NCI-H1092 (cell line): ENCODE measurements at places on chromosomes 7 and 10.

- DNase-seq, result no peak
These were observed 76.2 kb upstream of the CCDC71L start for GRCh38 chr7:106737202-106737562.

- DNase-seq, result peak; percentile 73
These were observed at the start of gene CLIP2 for GRCh38 chr7:74289018-74289658. CLIP2 (plus strand) TSS chr7:74289407; CDS start chr7:74317547, 28,140 bp downstream.

GRCh38 chr10:96337106-96337505 is 21.7 kb downstream of the OPALIN start:
- DNase-seq, result no peak

GRCh38 chr7:77687100-77687746 is 9.0 kb upstream of the RSBN1L start:
- no peak for DNase-seq

DNA sequence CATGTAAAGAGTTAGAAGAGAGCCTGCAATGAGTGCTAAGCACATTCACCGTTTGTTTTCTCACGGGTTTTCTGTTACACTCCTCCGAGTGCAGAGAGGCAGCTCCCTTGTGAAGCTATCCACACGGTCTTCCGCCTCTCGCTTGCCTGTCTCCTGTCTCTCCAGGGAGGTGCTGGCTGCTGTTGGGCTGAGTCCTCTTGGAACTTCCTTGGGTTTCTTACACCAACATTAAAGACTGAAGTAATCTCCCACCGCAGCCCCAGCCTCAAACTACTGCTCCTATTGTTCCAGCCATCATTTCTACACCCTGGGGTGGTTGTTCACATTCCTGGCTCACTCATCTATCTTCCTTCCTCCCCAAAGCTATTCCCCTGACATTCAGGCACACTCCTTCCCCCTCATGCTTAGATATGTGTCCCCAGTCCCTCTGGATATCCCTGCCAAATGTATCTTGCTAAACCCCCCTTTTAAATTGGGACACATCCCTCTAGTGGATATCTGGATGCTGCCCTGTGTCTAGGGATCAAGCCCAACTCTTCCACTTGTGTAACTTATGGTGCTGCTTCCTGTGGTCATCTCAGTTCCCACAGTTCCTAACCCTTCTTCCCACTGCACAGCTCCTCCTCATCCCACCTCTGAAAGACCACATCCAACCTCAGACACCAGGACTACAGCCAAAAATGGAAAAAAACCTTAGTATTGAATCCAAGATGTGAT is 14.1 kb downstream of the ESYT2 start:
- no peak for DNase-seq

DNA sequence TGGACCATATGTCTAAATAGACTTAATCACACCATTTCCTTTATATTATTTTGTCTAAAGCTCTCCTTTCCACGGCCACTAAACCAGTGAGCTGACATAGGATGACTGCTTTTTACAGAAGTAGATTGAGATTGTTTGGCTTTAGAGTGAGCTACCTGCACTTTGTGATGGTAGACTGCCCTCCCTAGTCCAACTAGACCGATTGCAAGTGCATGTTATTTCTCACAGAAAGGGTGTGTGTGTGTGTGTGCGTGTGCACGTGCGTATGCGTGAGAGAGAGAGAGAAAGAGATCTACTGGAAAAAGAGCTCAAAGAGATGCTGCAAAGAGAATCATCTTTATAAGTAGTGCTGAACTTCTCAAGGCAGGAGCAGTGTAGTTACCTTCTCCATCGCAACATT is 60.7 kb downstream of the VCL start:
- DNase-seq, result peak; percentile 37

- no peak for DNase-seq
These were observed 93.5 kb downstream of the MBL2 start for GRCh38 chr10:52679117-52679516.

DNA sequence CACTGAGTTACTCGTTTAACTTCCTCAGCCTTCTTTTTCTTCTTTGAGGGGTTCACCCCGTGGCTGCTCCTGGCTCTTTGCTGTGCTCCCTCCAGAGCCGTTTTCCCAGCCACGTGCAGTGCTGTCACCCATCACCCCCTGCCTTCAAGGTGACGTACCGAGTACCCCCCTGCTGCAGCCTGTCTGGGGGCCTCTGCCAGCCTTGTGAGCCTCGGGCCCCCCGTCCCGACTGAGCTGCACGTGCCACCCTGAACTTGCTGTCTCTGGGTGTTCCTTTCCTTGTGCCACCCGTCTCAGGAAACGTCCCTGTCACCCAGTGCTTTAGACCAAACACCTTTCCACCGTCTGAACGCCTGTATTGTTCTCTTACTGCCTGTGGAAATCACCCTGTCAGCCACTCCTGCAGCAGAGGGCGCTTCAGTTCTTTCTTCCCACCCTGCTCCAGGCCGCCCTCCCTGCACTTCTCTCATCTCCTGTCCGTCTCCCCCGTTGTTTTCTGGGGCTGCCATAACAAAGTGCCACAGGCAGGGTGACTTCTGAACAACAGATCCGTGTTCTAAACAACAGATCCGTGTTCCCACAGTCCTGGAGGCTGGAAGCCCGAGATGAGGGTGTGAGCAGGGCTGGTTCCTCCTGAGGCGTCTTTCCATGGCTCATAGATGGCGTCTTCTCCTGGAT is 44.6 kb downstream of the WDR37 start:
- DNase-seq, result no peak

- no peak for DNase-seq
These were observed 230.0 kb downstream of the ADAM12 start for GRCh38 chr10:126158133-126158892.

- no peak for DNase-seq
These were observed at the start of gene KEL for GRCh38 chr7:142961973-142962926. KEL (minus strand) TSS chr7:142962363; CDS start chr7:142962206, 157 bp downstream.

DNA sequence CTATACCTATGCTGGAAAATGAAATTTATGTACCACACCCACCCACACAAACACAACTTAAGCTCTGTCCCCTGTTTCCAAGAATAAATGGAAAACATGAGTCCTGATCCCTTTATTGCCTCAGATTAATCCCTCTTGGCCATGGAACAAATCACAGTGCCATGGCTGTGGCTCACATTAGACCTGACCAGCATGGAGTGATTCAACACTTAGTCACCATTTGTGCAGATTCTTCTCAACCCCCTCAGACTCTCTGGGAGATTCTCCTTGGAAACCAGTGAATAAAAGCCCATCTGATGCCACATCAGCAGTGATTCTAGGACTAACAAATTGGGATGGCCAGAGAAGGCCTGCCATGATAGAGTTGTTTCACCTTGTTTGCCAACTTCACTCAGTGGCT is 204.4 kb upstream of the TMEM72 start:
- no peak for DNase-seq

DNA sequence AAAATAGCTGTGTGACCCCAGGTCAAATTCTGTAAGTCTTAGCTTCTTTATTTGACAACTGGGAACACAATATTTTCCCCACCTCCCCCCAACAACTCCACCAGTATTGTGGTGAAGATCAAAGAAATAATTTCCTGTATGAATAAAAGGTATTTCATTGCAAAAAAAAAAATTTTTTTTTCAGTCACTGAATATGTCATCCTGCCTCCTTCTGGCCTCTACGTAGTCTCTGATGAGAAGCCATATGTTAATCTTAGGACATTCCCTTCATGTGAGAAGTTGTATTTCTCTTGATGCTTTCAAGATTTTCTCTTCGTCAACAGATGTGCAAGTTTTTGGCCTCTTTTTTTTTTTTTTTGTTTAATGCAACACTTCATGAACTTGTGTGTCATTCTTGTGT is 33.0 kb downstream of the ZNF33A start:
- no peak for DNase-seq

DNA sequence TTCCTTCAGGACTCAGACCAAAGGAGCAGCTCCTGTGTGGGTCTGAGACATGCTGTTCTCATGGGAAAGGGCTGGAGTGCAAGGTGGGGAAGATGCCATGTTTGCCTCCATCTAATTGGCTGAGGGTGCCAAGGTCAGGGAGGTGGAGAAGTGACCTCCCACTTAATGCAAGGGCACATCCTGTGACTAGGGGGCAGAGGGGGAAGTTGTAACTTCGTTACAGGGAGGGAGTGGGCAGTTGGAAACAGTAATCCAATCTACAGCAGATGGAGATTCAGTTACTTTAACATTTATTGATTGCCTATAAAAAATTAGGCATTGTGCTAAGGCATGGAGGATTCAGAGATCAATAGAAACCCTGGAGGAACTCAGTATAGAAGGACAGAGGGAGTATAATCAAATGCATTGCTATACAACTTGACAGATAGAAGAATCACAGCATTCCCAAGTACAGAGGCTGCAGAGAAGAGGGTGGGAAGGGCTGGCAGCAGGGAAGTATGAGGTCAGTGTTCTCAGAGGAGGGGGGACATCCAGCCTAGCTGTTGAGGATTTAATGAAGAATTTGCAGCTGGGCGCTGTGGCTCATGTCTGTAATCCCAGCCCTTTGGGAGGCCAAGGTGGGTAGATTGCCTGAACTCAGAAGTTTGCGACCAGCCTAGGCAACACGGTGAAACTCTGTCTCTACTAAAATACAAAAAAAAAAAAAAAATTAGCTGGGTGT is 75.9 kb downstream of the CCNY start:
- no peak for DNase-seq

DNA sequence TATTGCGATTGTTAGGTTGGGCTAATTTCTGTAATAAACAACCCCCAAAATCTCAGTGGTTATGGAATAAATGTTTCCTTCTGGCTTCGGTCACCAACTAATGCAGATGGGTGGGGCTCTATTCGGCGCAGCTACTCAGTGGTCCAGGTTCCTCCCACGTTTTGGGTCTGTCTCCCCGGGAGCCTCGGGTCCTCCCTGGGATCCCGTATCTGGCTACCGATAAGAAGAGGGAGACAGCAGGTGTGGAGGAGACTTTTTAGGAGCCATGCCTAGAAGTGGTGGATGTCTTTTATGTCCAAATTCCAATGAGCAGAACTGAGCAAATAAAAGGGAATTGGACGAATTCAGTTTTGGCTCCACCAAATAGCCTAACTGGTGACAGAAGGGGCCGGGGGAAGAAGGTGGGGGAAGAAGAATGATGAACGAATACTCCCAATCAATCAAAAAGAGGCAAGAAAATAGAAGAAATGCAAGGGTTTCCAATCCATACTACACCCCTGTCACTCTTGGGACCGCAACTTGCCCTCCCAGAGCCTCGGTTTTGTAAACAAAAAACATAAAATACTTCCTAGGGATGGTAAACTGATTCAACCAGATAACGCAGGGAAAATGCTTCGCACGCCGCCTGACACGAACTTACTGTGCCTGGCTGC is 498 bp upstream of the C10orf53 start:
- no peak for DNase-seq

GRCh38 chr7:39509436-39509835 is 56.8 kb upstream of the YAE1 start:
- DNase-seq, result no peak
